MM.1S (cell line): ENCODE measurements at places on chromosomes 6 and 20.

DNA sequence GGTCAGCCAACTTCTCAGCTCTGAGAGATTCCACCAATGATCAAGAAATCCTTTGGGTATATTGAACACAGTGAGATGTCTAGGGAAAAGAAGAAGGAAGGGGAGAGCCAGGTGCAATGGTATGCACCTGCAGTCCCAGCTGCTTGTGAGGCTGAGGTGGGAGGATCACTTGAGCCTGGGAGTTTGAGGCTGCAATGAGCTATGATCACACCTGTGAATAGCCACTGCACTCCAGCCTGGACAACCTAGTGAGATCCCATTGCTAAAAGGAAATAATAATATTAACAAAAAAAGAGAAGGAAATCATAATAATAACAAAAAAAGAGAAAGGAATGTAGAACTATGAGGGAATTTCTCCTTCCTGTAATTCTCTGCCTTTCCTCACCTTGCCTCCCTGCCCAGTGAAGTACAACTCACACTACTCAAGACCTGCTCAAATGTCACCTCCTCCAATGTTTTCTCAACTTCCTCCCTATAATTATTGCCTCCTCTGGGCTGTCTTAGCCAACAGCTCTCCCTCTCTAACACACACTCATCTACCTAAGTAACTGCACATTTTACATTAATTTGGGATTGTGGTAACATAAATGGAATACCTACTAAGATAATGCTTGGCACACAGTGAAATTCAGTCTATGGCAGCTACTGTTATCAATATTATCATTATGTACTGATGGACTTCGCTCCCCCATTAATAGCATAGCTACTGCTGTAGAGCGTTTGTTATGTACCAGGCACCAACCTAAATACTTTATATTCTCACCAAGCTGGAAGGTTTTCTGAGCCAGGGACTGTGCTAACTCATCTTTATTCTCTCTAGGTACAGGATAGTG lies 103.6 kb downstream of the KIF13A start:
- DNase-seq = no peak

DNA sequence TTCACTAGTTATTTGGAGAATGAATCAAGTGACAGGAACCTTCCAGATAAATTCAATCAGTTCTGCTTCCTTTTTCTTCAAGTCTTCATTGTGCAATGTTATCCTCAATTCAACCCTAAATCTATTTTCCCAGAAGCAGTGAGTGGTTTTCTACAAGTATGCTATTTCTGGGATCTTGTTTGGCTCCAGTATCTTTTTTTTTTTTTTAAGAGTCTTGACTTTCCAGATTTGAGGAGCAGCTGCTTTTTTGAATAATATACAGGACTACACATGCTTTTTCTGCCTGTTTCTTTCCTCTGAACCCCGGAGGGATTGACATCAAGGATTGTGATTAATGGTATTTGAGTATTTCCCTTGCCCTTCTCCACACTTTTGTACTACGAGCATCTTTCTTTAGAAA lies 339.2 kb upstream of the JAG1 start:
- no peak for DNase-seq

DNA sequence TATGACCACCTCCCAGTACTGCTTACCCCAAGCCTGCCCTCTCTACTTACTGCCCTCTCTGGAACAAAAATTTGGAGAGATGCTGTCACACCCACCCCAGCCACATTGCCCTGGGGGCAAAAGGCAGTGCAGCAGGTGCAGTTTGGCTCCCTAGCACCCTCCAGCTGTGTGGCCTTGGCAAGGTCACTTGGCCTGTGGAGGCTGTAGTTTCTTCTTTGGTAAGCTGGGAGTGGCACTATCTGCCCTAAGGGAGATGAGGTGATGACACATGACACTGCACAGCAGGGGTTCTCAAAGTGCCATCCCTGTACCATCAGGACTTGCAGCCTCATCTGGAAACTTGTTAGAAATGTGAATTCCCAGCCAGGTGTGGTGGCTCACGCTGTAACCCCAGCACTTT lies 44.8 kb downstream of the TAF8 start:
- no peak for DNase-seq

DNA sequence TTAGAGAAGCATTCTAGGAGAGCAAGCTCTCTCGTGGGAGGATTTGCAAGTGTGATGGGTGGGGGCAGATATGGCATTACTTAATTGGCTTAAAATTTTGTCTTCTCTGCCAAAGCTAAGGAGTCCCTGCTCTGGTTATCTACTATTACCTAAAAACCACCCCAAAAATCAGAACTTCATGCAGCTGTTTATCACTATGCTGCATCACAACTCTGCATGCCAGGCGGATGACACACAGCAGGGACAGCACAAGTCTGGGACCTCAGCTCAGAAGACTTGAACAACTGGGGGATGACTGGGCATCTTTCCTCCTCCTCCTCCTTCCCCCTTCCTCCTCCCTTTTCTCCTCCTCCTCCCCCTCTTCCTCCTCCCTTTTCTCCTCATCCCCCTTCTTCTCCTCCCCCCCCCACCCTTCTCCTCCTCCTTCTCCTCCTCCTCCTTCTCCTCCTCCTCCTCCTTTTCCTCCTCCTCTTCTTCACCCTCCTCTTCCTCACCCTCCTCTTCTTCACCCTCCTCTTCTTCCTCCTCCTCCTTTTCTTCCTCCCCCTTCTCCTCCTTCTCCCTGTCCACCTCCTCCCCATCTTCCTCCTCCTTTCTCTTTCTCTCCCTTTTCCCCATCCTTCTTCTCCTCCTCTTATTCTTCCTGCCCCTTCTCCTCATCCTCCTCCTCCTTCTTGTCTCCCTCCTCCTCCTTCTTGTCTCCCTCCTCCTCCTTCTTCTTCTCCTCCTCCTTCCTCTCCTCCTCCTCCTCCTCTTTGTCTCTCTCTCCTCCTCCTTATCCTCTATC lies 218.6 kb upstream of the PMEPA1 start:
- no peak for DNase-seq

GRCh38 chr6:56946368-56946767 lies 8.5 kb upstream of the BEND6 start:
- DNase-seq = no peak

- no peak for DNase-seq
Observed at GRCh38 chr6:166005944-166006899, 161.4 kb downstream of the TBXT start.

DNA sequence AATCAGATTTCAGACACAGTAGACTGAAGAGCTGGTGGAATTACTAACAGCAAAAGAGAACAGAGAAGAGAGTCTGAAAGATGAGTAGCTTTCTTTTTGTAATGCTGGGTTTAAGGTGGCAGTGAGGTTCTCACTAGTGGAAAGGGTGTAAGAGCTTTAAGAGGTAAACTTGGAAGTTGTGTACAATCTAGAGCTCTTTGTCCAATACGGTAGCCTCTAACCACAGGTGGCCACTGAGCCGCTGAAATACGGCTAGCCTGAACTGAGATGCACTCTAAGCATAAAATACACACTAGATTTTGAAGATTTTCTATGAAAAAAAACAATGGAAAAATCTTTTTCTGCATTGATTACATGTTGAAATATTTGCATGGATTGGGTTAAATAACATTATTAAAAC lies 4.0 kb downstream of the ELOVL2 start:
- no peak for DNase-seq

DNA sequence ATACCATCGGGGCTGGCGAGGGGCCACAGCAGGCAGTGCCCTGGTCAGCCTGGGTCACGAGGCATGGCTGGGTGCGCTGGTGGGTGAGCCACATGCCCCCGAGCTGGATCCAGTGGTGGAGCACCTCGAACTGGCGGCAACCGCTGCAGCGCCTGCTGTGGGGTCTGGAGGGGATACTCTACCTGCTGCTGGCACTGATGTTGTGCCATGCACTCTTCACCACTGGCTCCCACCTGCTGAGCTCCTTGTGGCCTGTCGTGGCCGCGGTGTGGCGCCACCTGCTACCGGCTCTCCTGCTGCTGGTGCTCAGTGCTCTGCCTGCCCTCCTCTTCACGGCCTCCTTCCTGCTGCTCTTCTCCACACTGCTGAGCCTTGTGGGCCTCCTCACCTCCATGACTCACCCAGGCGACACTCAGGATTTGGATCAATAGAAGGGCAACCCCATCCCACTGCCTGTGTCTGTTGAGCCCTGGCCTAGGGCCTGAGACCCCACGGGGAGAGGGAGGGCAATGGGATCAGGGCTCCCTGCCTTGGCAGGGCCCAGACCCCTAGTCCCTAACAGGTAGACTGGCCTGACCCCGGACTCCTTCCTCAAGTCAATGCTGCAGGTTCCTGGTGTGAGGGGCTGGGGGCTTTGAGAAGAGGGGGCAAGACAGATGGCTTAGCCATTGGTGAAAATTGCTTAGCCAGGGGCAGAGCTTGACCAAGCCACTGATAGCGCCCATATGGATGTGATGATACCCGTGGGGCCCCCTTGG lies 598 bp downstream of the TMEM239 start:
- DNase-seq = no peak

DNA sequence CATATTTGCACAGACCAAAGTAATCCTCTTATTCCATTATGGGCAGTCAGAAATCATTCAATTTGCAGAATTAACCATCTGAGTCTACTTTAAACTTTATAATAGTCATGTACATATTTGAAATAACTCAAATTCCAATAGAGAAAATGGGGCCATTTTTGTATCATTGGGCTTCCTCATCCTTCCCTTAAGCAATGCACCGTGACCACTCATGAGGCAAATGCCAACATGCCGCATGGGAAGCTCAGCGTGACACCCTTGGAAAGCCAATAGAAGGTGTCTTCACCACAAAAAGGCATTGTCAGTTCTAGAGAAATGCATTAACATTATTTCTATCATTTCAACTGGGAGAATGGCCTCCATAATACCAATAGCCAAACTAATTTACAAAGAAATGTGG lies 38.5 kb downstream of the SIM1 start:
- no peak for DNase-seq

- DNase-seq = no peak
Observed at GRCh38 chr6:147834084-147834776, 325.7 kb downstream of the SAMD5 start.

DNA sequence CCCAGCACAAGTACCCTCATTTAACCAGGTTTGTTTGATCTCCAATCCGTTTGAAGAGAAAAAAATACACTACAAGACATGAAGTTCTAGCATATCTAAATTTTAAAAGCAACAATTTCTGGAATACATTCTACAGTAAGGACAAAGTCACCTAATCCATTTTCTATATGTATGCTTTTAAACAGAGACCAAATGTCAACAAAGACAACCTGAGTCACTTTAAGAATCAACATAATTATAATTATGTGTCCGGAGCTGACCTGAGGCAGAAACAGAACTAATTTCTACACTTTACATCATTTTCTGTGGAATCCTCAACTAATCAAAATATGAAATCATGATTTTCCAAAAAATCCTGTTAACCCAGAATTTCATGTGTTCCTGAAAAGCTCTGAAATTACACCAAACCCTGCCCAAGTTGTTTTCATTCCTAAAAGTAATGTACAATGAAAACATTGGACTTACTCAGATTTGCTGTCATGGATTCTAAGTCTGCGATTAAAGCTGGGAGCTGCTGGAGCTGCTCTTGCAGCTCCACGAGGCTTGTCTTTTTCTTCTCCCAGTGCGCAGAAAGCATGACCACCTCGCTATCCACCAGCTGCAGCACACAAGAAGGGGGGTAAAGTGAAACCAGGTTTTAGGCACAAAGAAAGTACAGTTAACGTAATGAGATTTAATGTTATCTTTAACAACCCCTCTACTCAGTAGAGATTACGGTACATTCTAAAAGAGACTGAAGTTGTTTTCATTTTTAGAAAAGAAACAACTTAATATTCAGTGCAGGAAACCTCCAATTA lies 35.8 kb downstream of the DTNBP1 start:
- DNase-seq = no peak

- no peak for DNase-seq
Observed at GRCh38 chr20:20079102-20079784, 26.9 kb downstream of the CFAP61 start.

DNA sequence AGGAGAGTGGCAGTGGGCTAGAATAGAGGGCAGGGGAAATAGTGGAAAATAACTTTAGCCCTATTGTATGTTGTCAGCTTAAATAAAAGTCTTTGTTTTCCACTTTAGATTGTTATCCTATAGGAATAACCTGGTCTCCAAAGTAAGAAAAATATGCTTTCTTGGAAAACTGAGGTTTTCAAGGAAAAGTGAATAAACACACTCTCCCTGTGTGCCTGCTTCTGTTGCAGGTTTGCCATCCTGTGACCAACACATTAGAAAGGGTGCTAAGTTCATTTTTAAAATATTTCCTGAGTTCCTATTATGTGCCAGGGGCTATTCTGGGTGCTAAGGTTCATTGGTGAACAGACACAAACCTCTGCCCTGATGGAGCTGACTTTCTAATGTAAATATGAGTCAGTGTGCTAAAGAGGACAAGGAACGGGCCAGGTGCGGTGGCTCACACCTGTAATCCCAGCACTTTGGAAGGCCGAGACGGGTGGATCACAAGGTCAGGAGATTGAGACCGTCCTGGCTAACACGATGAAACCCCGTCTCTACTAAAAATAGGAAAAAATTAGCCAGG lies 23.5 kb downstream of the BICRAL start:
- no peak for DNase-seq

- peak; percentile 26 for DNase-seq
Observed at GRCh38 chr6:33160728-33161344, 31.4 kb downstream of the COL11A2 start.

DNA sequence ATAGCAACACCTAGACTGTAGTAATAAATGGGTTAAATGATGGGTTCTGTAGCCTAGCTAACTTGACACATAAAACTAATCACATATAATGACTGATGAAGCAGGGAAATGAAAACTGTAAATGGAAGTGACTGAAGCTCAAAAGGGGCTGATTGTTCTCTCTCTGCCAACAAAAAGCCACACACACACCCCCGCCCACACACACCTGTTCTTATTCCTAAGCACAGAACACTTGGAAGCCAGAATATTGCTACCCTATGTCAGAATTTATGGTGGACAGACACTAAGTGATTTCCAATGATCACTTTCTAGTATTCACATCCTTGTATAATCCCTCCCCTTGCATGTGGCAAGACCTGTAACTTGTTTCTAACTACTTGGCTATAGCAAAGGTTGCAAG lies 603.5 kb downstream of the UTRN start:
- no peak for DNase-seq

DNA sequence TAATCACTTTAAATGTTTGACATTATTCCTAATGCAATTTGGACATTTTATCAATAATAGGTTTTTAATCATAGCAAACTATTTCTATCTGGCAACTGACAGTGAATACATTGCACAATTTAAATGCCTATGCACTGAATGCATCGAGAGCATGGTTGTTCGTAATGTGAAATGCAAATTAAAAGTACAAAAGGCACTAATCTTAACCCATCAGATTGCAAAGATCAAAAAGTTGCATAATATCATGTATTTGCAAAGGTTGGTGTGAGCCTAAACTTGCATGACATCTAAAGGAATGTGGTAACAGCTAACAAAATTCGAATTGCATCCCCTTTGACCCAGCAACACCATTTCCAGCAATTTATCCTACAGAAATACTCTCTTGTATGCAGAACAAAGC lies 469.9 kb upstream of the IRAK1BP1 start:
- no peak for DNase-seq
